Sigmoid colon (tissue), 7 donors: ENCODE measurements at places on chromosomes 7 and 10. TPM values are rescaled to one million over a fixed set of nuclear protein-coding genes. Genes with fewer than 3 reads are reported as not detected.
A peak's percentile ranks its signal among the peaks of the same experiment; 100 is the strongest.

GRCh38 chr10:89269433-89270152, 18.0 kb upstream of the LIPA start:
- no peak for DNase-seq

DNA sequence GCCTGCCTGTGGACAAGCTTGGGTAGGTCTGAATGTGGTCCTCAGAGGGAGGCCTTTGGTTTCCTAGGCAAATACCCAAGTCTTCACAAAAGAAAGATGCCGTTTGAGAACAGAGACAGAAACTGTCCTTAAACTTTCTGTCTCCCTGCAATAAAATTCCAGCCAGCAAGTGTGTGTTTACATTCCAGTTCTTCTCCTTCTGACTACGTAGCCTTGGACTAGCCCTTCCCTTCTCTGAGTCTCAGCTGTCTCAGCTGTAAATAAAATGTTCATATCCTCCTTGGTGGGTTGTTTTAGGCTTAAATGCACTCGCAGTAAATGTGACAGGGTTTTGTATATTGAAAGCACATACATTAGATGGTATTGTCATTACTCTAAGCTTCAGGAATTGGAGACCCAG, 561.2 kb upstream of the MKI67 start:
- DNase-seq = no peak

DNA sequence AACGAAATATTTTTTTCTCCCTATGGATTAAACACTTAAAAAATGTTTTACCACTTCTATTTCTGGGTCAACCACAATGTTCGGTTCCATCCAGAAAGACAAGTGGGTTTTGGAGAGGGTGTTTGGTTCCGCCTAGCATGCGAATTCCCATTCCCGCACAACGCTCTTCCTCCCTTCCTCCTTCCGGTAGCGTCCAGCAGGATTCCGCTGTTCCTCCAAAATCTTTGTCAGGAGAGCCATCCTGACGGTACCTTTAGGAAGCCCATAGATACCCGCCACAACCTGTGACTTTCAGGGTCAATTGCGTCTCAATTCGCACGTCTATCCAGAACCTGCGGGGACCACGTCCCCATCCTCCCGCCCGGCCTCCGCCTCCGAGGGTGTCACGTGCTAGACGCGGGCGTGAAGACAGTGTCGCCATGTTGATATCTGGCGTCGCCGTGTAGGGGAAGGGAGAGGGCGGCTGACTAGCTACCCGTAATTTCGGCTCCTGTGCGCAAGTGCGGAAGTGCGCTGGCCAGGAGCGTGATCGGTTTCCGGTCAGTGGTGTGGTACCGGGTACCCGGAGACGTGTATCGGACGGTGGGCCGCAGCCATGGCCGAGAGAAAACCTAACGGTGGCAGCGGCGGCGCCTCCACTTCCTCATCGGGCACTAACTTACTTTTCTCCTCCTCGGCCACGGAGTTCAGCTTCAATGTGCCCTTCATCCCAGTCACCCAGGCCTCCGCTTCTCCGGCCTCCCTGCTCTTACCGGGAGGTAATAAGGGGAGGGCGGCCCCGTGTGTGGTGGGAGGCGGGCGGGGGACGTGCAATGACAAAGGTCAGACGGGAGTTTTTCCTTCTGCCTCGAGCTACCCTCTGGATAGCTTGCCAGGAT, at the start of gene SEC23IP:
Gene SEC23IP, plus strand, starts transcription at position 543 of the 878 bp plus-strand sequence. Its CDS starts 53 bp downstream, at position 596.
- peak; percentile 99 for DNase-seq

DNA sequence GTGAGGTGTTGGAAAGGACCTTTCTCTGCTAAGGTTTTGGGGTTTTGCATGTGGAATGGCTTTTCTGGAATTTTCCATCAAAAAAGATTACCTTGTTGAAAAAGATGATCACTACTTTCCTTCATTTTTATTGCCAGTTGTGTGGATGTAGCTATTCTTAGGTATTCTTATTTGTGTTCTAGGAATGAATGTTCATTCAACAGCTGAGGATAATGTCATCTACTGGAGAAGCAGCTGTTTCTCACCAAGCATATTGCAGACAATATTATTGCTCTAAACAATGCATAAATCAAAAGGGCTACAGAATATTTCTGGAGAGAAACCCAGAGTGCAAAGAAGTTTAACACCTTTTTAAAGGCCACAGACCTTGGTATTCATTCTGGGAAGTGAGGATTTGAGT, 145.6 kb upstream of the CALCR start:
- DNase-seq = no peak

GRCh38 chr7:37816922-37817590, 31.3 kb upstream of the NME8 start:
- no peak for DNase-seq

- no peak for DNase-seq
These were observed 707.5 kb upstream of the FZD8 start for GRCh38 chr10:36349445-36350078.

DNA sequence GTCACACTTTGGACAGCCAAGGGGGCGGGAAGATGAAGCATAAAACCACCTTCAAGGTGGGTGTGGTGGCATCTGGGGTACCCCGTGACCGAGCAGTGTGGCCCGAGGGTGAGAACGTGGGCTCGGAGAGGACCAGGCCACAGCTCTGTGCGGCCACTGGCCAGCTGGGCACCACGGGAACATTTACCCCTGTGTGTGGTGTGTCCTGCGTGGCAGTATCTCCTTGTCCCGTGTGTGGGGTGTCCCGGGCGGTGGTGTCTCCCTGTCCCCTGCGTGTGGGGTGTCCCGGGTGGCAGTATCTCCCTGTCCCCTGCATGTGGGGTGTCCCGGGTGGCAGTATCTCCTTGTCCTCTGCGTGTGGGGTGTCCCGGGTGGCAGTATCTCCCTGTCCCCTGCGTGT, 570.3 kb downstream of the DNAJB6 start:
- peak; percentile 24 for DNase-seq

DNA sequence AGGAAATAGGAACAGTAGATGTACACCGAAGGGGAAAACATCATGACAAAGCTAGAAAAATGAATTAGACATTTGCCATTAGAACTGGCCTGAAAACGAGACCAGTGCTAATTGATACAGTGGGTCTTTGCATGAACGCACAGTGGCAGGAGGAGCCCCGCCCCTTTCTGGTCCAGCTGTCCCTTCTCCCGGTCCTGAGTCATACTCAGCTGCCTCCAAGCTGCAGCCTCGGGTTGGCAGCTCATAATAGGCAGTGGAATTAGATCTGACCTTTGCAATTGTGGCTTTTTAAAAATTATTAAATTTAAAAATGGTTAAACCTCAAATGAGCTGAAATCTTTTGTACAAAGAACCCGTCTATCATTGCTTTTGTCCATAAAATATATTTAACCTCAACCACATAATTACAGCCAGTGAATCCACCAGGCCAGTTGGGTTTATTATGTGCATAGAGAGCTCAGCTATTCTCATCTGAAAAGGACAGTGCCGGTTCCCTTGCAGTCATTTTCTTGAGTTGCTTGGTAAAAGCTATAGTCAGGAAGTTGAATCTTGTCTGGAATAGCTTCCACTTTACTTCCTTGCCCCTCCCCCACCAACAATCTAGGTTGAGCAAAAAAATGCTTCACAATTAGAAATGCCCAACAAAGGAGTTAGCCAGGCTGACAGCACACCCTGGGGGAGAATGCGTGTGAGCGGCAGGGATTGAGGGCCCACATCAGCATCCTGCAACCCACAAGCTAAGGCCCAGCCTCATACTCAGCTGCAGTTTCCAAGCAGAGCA, 147.1 kb downstream of the BUB3 start:
- DNase-seq = no peak

GRCh38 chr7:94243066-94243711, 151.5 kb upstream of the COL1A2 start:
- DNase-seq = no peak

The ZCWPW1 gene
- 4.6 TPM for total RNA-seq

The UROS gene
- 36.1 TPM for total RNA-seq

The HOXA2 gene
- total RNA-seq = 4.3 TPM
